ENCODE measurements at places on chromosomes 1 and 21. TPM values are rescaled to one million over a fixed set of nuclear protein-coding genes. Genes with fewer than 3 reads are reported as not detected.

DNA sequence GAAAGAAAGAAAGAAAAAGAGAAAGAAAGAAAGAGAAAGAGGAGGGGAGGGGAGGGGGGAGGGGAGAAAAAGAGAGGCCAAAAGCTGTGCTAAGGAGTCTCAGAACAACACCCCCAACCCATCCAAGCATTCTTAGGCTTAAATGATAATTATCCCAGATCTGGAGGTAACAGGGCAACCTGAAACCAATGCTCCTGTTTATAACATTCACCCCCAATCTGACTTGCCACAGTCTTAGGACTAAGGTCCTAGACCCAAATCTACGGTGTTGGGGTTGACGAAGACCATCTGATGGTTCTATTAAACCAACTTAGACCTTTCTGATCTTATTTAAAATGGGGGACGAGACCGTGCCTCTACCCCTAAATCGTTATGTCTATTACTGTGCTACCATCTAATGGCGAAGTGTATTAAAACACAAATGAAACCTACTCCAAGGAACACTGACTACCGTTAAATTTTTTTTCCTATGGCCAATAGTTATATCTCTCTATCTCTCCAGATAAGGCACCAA is 119.3 kb upstream of the CDC42BPA start:
- H3K27ac ChIP-seq = no peak overlapping the region
- peaks cover 32% of the 10 kb centered on the region for H3K27me3 ChIP-seq
- H3K4me3 ChIP-seq = peak overlapping the region; percentile 56
- H3K4me1 ChIP-seq = no peaks in the 10 kb centered on the region

DNA sequence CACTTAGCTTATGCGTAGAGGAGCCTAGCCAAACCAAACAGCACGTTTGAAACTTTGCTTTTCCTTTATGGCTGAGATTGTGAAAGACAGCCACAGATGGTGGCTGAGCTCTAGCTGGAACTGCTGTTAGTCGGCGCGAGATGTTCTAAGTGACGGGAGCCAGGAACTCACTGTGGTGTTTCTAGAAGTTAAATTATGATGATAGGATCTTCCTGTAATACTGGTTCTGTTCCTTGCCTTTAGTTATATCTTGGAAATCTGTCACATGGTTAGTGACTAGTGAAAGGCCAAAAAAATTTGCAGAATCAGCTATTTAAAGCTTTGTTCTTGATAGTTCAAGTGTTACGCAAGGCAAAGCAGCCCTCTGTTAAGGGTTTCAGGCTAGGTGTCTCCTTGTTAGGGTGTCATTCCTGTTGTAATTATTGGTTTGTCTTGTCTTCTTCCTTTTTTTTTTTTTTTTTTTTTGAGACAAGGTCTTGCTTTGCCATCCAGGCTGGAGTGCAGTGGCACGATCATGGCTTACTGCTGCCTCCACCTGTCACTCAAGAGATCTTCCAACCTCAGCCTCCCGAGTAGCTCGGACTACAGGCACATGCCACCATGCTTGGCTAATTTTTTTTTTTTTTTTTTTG is 22.6 kb downstream of the AK4 start:
- no peak overlapping the region for H3K4me3 ChIP-seq
- H3K4me1 ChIP-seq = no peaks in the 10 kb centered on the region
- no peak overlapping the region for H3K27ac ChIP-seq

DNA sequence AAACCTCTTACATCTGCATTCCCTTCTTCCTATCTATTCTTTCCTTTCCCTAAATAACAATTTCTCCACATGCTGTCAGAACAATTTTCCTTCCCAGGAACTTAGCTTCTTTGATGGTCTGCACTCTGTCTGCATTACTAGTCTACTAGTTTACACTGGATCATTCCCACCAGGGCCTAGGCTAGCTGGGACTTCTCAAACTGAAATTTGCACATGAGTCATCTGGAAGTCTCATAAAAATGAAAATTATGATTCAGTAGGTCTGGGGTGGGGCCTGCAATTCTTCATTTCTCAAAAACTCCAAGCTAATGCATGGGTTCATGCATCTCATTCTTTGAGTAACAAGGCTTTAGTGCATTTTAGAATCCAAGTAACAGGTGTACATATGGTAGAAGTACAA is 74.2 kb downstream of the GABPA start:
- H3K4me1 ChIP-seq = peaks cover 16% of the 10 kb centered on the region
- DNase-seq = peak; percentile 16
- H3K36me3 ChIP-seq = no peaks in the 10 kb centered on the region
- no peaks in the 10 kb centered on the region for H3K27me3 ChIP-seq

- peaks cover 34% of the 10 kb centered on the region for H3K27me3 ChIP-seq
- H3K36me3 ChIP-seq = peaks cover 2% of the 10 kb centered on the region
- H3K4me1 ChIP-seq = peaks cover 12% of the 10 kb centered on the region
- H3K27ac ChIP-seq = no peak overlapping the region
- H3K4me3 ChIP-seq = no peak overlapping the region
Observed at GRCh38 chr1:167165219-167165618, 55.5 kb upstream of the POU2F1 start.

- DNase-seq = no peak
- no peaks in the 10 kb centered on the region for H3K36me3 ChIP-seq
- peaks cover 6% of the 10 kb centered on the region for H3K27me3 ChIP-seq
Observed at GRCh38 chr1:152191260-152191659, 32.2 kb upstream of the RPTN start.

DNA sequence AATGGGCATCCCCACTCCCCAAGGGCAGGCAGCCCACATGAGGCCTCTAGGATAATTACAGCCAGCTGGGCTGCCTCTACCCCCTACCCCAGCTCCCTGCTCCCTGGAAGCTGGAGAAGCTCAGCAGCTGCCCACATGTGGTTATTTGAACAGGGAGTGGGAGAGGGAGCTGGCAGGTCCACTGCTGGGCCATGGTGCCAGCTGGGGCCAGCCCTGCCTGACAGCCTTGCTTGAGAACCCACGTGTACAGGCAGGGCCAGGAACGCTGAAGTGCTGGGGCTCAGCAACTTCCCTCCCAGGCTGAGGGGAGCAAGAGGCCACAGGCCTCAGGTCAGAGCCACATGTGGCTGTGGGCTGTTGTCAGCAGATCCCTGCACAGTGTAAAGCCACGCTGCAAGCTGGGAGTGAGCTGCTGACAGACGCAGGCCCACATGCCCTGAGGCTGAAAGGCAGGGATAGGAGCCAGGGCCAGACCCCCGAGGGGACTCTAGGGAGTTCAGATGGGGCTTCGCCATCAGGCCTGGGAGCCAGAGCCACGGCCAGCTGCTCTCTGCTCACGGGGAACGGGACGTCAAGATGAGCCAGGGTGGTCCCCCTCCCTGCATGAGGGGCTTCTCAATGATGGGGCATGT is 129.0 kb downstream of the SYF2 start:
- no peak overlapping the region for H3K27ac ChIP-seq
- H3K27me3 ChIP-seq = no peaks in the 10 kb centered on the region
- peaks cover 2% of the 10 kb centered on the region for H3K36me3 ChIP-seq

- no peaks in the 10 kb centered on the region for H3K36me3 ChIP-seq
- H3K27me3 ChIP-seq = no peaks in the 10 kb centered on the region
- H3K27ac ChIP-seq = no peak overlapping the region
- H3K4me1 ChIP-seq = no peaks in the 10 kb centered on the region
Observed at GRCh38 chr21:27448960-27449359, 482.1 kb upstream of the ADAMTS5 start.

GRCh38 chr1:8510041-8510823 is 192.3 kb downstream of the SLC45A1 start:
- DNase-seq = peak; percentile 47
- H3K36me3 ChIP-seq = peaks cover 16% of the 10 kb centered on the region
- no peaks in the 10 kb centered on the region for H3K27me3 ChIP-seq
- peaks cover 69% of the 10 kb centered on the region for H3K4me1 ChIP-seq
- peak overlapping the region; percentile 62 for H3K27ac ChIP-seq

DNA sequence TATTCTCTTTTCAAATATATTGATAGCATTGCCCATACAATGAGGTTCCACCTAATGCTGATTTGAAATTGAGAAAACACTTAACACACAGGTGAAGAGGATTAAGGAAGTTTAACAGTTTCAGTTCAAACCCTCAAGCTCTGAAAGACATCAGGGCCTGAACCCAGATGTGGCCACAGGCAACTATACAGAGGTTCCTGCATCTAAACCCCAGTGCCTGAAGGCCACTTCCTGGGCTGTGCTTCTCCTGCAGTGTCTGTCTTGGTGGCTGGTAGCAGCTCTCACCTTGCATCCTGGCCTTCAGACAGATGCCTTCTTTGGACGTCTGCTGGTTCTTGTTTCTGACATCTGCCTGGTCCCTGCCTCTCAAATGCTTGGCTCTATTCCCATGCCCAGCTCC is 25.1 kb upstream of the NGF start:
- H3K4me1 ChIP-seq = no peaks in the 10 kb centered on the region
- no peak overlapping the region for H3K4me3 ChIP-seq
- DNase-seq = no peak
- H3K36me3 ChIP-seq = peaks cover 2% of the 10 kb centered on the region
- H3K27ac ChIP-seq = no peak overlapping the region

DNA sequence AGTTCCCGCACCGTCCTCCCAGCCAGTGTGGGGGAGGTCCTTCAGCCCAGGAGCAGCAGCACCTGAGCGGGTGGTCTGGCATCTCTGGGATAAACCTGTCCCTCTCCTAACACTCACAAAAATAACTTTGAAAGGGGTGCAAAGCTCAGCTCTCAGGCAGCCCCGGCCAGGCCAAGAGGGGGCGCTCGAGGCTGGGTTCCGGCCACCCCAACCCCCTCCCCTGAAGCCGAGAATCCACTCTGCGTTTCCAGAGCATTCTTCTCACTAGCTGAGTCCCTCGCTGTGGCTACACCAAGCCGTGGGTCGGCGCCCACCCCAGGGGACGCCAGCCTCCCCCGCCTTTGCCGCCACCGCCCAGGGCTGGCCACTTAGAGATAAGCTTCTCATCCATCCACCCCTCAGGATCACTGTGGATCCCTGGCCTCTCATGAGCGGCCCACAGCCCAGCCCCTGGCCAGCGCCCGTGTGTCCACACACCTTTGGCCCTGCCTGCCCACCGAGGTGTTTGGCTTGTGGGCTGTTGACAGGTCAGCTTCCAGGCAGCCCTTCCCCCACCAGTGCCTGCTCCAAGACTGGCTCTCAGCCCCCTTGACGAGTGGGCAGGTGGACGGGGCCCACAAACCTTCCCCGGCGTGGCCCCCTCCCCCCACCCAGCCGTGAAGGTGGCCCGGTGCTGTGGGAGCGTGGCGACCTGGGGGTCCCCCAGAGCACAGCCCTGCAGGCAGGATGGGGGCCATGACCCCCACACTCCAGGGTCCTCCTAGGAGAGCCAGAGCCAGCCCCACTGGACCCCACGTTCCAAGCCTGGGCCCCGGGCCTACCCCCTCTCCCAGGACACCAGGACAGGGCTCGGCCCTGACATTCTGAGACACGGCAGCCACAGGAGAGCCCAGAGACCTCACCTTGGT is 1.9 kb downstream of the FTCD start:
- H3K4me3 ChIP-seq = no peak overlapping the region
- peak; percentile 69 for DNase-seq
- no peaks in the 10 kb centered on the region for H3K4me1 ChIP-seq
- no peaks in the 10 kb centered on the region for H3K27me3 ChIP-seq
- no peak overlapping the region for H3K27ac ChIP-seq

DNA sequence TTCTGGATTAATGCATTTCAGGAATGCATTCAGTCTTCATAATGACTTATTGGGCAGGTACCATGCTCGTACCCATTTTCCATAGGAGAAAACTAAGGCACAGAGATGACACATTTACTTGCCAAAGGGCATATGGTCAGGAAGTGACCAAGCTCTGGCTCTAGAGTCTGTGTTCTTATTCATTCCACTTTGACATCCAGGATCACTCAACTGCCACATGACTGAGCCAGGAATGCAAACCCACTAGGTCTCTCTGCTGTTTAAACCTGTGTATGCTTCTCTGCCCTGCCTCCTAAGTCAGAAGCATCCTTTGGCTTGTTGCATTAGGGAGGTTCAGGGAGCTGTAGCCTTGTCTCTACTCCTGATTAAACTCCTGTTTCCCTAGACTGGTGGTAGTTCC is 7.5 kb downstream of the KAZN start:
- H3K36me3 ChIP-seq = no peaks in the 10 kb centered on the region
- no peak for DNase-seq
- H3K27ac ChIP-seq = no peak overlapping the region
- no peak overlapping the region for H3K4me3 ChIP-seq

DNA sequence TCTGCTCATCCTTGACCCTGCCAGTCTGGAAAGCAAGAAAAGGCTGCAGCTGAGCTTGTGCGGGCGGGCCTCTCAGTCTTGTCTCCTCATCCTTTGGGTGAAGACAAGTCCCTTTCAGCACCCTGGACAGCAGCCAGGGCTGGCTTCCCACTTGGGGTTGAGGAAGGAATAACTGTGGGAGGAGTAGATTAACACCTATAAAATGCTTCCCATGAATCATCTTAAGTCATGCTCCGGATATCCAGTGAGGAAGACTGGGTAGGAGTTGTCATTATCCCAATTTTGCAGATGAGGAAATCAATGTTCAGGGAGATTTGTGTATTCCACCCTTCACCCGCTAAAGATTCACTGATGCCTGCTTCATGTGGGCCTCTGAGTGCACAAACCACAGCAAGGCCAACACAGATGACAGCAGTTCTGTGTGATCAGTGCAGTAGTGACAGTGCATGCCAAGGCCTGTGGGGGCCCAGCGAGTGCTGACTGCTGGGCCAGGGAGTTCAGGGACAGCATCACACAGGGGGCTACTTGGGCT is 20.1 kb upstream of the COL16A1 start:
- no peaks in the 10 kb centered on the region for H3K27me3 ChIP-seq
- peak; percentile 50 for DNase-seq
- H3K27ac ChIP-seq = no peak overlapping the region
- no peaks in the 10 kb centered on the region for H3K4me1 ChIP-seq

- no peaks in the 10 kb centered on the region for H3K36me3 ChIP-seq
- H3K27me3 ChIP-seq = peaks cover 72% of the 10 kb centered on the region
- no peak for DNase-seq
- no peak overlapping the region for H3K4me3 ChIP-seq
Observed at GRCh38 chr1:159098596-159098995, 22.0 kb upstream of the AIM2 start.

GRCh38 chr1:163673759-163674151 is 352.0 kb downstream of the NUF2 start:
- no peak overlapping the region for H3K27ac ChIP-seq
- H3K27me3 ChIP-seq = no peaks in the 10 kb centered on the region

PLPPR4 gene
- not detected for total RNA-seq

SFN gene
- total RNA-seq = 2.2 TPM

S100A8 gene
- total RNA-seq = not detected

CLSTN1 gene
- 34.1 TPM for total RNA-seq

All from activated T-cell treated with anti-CD3 and anti-CD28 coated beads, Interleukin-2, amount 50 U/mL, for 72 hours (primary cell).